ENCODE measurements at places on chromosomes 13 and 19.
A peak's percentile ranks its signal among the peaks of the same experiment; 100 is the strongest.

- peak; percentile 90 for DNase-seq
Measured at GRCh38 chr19:10271543-10272086, 695 bp downstream of the ICAM1 start.

- DNase-seq, result no peak
Measured at GRCh38 chr13:114031631-114032030, 57.8 kb upstream of the C13orf46 start.

GRCh38 chr13:25280396-25280795 is 6.9 kb downstream of the MTMR6 start:
- no peak for DNase-seq

GRCh38 chr13:114263578-114263977 is 17.8 kb upstream of the UPF3A start:
- peak; percentile 48 for DNase-seq

- no peak for DNase-seq
Measured at GRCh38 chr13:40377783-40378182, 288.7 kb downstream of the FOXO1 start.

- peak; percentile 4 for DNase-seq
Measured at GRCh38 chr13:44920013-44920412, 69.3 kb downstream of the NUFIP1 start.

GRCh38 chr19:35977446-35978222 is 17.4 kb upstream of the SDHAF1 start:
- DNase-seq, result peak; percentile 73

GRCh38 chr19:17215127-17215971 is at the start of gene USE1:
USE1 (plus strand) TSS chr19:17215357; CDS start chr19:17215406, 49 bp downstream.
- peak; percentile 95 for DNase-seq

- DNase-seq, result no peak
Measured at GRCh38 chr13:72737033-72737432, 9.3 kb downstream of the BORA start.

DNA sequence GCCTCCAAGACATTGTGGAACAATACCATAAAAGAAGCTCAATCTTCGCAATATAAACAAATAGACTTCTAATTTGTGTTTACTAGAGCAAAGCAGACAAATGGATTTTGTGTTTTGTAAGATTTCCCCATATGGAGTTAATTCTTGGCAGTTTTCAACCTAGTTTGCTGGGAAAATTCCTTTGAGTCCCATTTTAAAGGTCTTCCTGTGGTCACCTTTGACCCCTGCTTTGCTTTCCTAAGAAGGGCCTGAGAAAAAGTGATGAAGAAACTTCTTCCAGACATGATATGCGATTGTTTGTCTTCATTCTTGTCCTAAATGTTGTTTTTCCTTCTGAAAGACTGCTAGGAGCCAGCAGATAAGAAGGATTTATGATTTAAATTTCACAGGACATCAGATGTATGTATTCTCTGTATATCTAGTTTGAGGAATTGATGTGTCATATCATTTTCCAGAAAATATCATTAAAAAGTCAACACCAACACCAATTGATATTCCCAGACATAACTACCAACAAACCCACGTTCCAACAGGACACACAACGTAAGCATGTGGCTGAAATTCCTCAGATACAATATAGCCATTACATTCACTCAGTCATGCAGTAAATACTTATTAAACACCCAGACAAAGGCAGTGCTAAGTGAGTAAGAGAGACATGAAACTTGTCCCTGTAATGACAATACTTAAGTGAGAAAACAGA is 276.4 kb downstream of the LHFPL6 start:
- DNase-seq, result no peak

GRCh38 chr13:74511523-74511922 is 377.3 kb upstream of the KLF12 start:
- no peak for DNase-seq

GRCh38 chr19:2063824-2064223 is 12.8 kb upstream of the MKNK2 start:
- DNase-seq, result peak; percentile 58

- DNase-seq, result no peak
Measured at GRCh38 chr13:99996381-99996973, 14.9 kb downstream of the ZIC2 start.

- peak; percentile 33 for DNase-seq
Measured at GRCh38 chr19:53906211-53907192, 2.6 kb upstream of the CACNG7 start.

DNA sequence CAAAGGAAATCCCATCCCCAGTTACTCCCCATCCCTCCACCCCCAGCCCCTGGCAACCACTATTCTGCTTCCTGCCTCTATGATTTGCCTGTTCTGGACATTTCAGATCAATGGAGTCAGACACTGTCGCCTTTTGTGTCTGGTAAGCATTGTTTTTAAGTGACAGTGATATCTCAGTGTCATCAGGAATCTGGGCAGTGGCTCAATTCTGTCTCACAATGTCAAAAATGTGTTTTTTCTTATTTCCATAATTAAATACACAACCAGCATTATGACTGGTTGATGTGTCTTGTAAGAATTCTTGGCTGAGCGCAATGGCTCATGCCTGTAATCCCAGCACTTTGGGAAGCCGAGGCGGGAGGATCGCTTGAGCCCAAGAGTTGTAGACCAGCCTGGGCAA is 20.2 kb upstream of the PGLS start:
- no peak for DNase-seq

GRCh38 chr13:49933511-49933910 is 2.6 kb downstream of the SPRYD7 start:
- no peak for DNase-seq

GRCh38 chr13:35906636-35907035 is 224.5 kb downstream of the DCLK1 start:
- DNase-seq, result no peak

DNA sequence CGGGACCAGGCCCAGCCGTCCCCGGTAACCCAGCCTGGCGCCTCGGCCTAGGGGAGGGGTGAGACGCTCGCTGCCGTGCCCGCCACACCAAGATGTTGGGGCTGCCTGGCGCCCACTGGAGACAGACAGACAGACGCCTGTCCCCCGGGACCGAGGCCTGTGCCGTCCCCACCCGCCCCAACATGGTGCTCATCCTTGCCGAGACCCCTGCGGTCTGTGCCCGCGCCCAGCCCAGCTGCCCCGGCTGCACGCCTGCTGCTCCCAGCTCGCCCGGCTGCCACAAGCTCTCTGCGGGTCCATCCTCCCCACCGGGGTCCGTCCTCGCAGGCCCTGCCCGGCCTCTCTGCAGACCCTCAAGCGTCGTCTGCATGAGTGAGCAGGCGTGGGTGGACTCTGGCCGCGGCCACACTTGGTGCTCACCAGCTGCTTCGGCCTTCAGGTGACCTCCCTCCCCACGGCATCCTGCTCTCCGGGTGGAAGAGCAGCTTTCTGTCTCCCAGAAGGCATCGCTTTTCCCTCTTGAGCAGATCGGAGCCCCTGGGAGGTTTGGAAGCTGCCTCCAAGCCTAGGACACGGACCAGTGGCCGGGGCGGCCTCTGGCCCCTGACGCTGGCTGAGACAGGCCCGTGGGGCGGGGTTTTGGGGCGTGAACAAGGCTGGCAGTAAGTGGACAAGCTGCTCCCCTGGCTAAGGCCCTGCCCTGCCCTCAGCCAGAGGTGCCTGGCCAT is 6.7 kb upstream of the TMPRSS9 start:
- no peak for DNase-seq

Measured in OCI-LY7 (cell line).